ENCODE measurements at places on chromosomes 2 and 18.

- DNase-seq = no peak
Measured at GRCh38 chr2:140842110-140842509, 1288.7 kb downstream of the LRP1B start.

- DNase-seq = no peak
Measured at GRCh38 chr2:88018909-88019308, 2.6 kb upstream of the RNU2-63P start.

DNA sequence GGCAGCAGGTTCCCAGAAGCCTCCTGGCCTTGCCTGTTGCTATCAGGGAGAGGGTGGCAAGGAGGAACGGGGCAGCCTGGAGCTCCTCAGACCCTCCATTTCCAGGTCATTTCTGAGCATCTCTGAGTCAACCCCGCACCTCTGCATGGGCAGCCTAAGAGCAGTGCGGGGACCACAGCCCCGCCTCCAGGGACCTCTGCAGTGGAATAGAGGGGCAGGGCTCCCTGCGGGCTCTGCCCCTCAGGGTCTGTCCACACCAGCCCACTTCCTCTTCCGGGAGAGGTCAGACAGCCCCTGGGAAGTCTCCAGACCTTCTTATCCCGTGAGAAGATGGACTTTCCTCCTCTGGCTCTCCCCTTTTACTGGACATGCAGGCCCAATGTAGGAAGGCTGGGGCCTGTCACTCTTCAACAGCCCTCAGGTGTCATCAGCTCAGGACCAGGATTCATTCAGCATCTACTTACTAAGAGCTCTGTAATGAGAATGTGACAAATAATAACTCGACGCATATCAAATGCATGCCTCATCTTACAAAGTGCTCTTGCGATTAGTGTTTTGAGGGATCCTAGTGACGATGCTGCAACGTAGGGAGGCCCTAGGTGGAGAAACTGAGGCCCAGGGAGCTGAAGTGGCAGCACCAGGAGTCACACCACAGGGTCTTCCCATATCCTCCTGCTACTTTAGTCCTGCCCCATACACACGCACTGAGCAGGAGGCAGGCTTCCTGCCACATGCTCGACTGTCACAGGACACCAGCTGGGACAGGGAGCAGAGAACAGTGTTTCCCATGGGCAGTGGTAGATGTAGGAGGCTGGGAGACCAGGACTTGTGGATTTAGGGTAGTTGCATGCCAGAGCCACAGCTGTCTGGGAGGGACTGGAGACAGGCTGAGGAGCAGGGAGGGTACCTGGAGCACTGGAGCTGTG, 28.0 kb downstream of the SH2D6 start:
- DNase-seq = no peak

DNA sequence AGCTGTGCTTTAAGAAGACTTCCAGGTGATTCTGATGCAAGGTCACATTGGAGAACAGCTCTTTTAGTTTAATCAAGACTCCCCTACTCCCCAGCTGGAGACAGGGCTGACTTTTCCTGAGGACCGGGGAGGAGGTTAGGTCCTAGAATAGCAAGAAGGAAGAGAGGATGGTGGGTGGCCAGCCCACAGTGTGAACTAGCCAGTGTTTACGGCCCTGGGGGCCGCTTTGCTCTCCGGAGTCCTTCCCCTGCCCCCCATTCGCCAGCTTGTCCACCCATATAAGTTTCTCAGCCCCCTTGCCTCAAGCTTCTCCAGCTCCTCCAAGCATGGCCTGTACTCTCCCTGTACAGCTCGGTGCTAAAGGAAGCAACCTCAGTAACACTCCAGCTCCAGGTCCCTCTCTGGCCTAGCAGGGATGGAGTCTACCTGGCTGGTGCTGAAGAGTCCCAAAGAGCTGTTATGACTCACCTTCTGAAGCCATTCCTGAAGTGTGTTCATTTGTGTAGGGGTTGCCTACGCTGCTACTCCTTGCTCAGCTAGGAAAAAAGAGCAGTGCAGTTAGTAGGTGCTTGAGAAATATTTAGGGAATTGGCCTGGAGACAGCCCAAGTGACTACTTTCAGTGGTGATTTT, 7.9 kb downstream of the INPP4A start:
- DNase-seq = no peak

DNA sequence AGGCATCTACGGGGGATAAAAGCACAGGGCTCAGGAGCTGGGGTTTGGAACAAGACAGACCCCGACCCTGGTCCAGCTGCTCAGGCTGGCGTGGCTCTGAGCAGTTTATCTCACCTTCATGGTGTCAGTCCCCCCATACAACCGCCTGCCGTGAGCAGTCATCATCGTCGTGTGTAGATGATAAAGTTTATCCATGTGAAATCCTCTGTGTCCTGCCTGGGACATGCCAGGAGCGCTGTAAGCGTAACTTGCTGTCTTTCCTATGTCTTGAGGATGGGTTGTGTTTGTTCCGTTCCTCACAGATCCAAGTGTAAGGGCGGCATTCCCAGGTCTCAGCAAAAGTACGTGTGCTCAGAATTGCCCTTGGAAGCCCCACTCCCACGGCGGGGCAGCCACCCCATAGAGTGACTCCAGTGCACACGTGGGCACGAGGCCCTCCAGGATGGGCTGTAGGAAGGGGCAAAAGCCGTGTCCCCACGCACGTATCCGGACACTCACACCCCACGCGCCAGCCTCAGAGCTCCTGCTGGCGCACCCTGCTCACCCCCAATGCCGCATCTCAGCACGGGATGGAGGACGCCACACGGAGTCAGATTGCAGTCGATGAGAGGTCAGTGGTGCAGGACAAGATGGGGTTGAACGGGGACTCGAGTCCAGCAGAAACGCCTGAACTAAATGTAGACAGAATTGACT, 50.9 kb downstream of the ADI1 start:
- DNase-seq = no peak

GRCh38 chr18:48227206-48227605, 182.0 kb downstream of the ZBTB7C start:
- no peak for DNase-seq

- DNase-seq = no peak
Measured at GRCh38 chr2:145220496-145220895, 700.6 kb upstream of the ZEB2 start.

DNA sequence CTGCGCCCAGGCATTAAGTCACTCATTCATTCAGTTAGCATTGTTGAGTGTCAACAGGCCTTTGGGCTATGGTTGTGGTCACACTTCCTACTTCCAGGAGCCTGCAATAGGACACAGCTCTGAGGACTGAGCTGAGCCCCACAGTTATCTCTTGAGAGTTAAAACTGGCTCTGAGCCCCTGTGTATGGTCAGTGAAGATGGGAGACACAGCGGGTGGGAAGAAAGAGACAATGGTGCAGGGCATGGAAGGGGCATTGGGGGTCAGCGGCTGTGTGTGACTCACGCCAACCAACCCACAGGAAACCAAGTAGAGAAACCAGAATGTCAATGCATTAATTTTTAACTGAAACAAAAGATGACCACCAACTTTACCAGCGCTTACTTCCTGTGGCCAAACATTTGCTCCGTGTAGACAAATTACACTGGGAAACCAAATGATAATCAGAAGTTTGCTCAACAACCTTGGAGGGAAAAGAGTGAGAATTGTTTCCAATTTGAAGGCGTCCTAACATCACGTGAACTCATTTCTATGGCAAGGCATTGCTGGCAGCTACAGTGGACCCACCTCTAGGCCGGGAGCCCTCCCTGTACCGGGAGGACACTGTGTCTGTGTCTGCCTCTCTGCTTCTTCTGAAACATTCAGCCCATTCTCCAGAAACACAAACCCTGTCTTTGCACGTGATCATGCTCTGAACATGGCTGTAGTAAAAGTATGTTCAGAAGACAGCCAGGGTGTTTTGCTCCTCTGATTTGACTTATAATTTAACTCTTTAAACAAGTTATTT, 212.0 kb upstream of the ID2 start:
- no peak for DNase-seq

DNA sequence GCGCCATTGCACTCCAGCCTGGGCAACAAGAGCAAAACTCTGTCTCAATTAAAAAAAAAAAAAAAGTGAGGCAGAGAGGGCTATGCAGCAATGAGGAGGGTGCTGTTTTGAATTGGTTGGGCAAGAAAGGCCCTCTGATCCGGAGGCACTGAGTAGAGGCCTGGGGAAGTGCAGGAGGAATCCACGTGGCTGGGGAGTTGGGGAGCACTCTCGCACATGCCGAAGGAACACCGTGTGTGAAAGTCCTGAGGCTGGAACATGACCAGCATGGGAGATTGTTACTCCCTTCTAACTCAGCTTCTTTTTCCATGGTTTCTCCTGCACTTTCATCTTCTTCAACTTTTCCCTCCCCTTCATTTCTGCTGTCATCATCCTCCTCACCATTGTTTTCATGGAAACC, 347.9 kb upstream of the HS6ST1 start:
- DNase-seq = no peak

DNA sequence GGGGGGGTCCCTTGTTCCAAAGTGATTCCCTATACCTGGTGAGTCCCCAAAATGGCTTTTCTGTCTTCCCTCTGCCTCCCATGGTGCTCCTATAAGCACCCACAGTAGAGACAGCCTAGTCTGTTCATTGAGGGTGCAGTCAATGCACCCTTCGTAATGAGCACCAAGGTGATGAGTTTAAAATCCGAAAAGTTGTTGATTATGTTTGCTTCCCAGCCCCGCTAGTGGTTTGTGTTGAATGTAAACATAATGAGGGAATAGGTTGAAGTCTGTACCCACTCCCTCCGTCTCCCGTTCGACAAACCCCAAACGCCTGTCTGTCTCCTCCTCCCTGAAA, 2.3 kb downstream of the FOSL2 start:
- DNase-seq = no peak

GRCh38 chr2:46171411-46171953, 125.7 kb upstream of the EPAS1 start:
- DNase-seq = no peak

DNA sequence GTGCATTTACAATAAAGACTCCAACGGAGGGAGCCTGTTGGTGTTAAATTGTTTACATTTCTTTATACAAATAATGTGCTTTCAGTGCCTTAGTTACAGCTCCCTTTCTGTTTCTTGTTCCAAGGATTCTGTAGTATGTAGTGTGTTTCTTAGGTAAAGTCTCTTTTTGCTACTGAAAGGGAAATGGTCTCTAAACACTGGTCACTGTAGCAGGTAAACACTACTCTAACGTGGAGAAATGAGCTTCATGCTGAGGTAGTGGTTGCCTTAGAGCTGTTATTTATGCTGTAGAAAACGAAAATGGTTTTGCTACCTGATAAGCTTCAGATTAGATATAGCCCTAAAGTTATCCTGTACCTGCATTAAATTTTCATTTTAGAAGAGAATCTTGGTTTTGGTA, 163.6 kb downstream of the CAPN13 start:
- DNase-seq = no peak

GRCh38 chr2:85132834-85133637, at the start of gene TCF7L1:
Gene TCF7L1 (plus strand): TSS chr2:85133392. CDS start chr2:85133685, 293 bp downstream.
- DNase-seq = no peak

DNA sequence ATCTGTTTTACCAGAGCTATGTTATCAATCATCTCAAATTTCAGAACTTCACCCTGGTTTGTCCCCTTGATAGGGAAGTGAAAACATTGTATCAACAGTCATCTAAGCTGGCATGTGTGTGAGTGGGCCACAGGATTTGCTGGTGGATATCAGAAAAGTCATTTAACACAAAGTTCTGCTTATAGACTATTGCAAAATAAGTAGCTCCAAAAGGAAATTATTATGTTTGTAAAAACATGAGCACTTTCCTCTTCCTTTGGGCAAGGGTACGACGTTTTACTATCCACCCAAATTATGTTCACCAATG, 20.7 kb upstream of the COPS8 start:
- DNase-seq = no peak

DNA sequence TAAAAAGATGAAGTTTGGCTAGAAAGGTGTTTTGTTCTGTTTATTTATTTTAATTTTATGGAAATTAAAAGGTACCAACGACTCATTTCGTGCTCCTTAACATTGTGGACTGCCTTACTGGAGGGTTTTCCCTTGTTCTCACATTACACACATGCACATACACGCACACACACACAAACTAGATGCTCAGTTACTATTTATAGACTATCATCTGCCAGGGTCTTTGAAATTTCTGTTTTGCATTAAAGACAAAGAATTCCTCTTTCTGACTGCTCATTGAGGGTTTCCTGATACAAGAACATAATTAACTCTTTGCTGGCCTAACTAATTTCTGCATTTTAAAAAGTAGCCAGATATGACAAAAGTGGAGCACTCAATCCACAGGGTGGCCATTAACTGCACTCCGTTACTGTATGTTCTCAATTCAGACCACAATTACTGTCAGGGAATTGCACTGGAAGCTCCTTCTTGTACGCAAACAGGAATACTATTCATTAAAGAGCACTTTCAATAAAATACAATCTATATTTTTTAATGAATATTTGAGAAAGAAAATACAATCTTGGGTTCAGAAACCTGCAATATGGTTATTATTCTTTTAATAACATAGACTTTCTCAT, 366.9 kb upstream of the GALNT5 start:
- no peak for DNase-seq

DNA sequence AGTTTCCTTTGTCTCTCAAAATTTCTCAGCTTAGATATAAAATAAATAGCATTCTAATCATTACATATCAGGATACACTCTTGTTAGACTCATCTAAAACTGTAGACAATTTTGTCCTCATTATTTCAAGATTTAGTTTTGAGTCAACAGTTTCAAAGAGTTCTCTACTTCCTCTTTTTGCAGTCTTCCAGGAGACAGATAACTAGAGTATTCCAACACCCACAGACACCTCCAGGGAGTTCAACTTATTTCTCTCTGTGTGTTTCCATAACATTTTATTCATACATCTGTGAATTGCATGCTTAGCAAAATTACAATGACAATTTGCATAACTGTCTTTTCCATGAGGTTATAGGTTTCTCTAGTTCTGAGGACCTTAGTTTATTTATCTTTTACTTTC, 166.6 kb upstream of the HNMT start:
- DNase-seq = no peak

DNA sequence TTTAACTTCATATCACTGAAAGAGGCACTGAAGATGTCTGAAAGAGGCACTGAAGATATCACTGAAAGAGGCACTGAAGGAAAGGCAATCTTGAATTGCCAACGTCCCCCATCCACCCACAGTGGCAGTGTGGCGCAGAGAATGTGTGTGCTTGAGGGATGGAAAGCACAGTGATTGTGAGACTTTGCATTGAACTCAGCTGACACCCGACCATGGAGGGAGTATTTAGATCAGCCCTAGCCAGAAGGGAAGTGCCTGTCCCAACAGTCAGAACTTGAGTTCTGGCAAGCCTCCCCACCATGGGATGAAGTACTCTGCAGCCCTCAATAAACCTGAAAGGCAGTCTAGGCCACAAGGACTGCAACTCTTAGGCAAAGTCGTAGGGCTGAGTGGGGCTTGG, 33.8 kb downstream of the MAP4K3 start:
- no peak for DNase-seq

GRCh38 chr2:187986390-187987105, 305.1 kb upstream of the GULP1 start:
- DNase-seq = no peak

- DNase-seq = no peak
Measured at GRCh38 chr2:212001325-212001724, 537.3 kb downstream of the ERBB4 start.

- no peak for DNase-seq
Measured at GRCh38 chr2:102144128-102144527, 1.6 kb downstream of the IL1R1 start.
